ENCODE measurements at places on chromosomes 3 and 15. TPM values are rescaled to one million over a fixed set of nuclear protein-coding genes. Genes with fewer than 3 reads are reported as not detected.

The SLC27A2 gene
- 1.6 TPM for total RNA-seq

DNA sequence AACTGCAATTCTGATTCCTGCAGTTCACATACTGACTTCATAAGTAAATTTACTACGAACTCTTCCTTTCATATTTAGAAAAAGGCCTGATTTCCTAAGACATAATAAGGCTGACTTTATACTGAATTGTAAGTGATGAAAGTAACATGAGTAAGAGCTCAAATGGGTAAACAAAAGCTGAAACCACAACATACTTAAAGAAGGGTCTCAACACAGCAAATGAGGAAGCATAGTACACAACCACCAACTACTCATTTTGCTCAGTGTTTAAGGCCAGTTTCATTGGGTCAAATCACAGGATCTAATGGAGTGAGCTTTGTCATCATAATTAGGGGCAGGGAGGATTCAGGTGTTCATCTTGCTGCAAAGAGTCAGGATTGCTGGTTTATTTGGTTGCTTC is 81.4 kb downstream of the SETD2 start:
- no peak for DNase-seq

The DOCK3 gene
- 2.0 TPM for total RNA-seq

DNA sequence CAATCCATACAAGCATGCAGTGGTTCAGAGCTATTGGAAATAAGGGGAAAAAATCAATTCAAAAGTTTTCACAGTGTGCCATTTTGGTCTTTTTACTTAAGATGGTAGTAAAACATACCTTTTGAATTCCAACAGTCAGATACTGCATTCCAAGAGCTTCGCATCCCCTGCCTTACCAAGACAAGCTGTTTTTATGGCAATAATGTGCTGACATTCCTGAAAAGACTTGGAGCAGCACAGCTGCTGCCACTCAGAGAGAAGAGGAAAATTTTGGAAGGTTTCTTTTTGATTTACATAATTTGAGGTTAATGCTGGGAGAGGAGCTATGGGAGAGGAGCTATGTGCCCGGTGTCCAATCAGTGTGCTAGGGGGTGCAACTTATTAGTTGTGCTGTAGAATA is 148.3 kb downstream of the FEZF2 start:
- no peak for DNase-seq

DNA sequence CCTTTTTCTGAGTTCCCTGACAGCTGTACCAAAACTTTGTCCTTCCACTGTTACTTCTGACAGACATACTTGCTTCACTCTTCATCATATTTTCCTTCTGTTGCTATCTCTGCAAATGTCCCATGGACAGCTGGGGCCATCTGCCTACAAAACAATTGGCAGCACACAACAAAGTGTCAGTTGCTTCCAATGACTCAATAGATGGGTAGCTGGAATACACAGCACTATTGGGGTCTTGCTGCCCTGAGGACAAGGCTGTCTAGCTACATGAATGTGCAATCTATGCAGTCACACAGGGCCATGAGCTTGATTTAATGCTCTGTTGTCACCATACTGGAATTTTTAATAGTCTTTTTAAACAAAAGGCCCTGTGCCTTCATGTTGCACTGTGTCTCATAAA is 192.8 kb downstream of the DTWD1 start:
- DNase-seq, result no peak

GRCh38 chr3:170256597-170256996 is 34.4 kb downstream of the PRKCI start:
- DNase-seq, result no peak

The SLCO2A1 gene
- 2.4 TPM for total RNA-seq

DNA sequence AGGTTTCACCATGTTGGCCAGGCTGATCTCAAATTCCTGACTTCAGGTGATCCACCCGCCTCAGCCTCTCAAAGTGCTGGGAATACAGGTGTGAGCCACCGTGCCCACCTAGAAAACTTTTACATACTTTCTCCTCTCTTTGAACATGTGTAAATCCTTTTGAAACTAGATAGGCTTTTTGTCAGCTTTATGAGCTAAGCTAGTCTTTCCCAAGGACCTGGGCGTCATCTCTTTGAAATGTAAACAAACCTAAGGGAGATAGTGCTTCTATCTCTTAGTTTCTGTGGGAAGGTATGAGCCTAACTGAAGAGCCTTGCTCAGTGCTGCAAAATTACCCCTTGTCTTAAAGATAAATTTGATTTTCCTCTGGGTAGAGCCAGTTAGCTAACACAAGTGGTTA is 4.8 kb downstream of the CX3CR1 start:
- no peak for DNase-seq

DNA sequence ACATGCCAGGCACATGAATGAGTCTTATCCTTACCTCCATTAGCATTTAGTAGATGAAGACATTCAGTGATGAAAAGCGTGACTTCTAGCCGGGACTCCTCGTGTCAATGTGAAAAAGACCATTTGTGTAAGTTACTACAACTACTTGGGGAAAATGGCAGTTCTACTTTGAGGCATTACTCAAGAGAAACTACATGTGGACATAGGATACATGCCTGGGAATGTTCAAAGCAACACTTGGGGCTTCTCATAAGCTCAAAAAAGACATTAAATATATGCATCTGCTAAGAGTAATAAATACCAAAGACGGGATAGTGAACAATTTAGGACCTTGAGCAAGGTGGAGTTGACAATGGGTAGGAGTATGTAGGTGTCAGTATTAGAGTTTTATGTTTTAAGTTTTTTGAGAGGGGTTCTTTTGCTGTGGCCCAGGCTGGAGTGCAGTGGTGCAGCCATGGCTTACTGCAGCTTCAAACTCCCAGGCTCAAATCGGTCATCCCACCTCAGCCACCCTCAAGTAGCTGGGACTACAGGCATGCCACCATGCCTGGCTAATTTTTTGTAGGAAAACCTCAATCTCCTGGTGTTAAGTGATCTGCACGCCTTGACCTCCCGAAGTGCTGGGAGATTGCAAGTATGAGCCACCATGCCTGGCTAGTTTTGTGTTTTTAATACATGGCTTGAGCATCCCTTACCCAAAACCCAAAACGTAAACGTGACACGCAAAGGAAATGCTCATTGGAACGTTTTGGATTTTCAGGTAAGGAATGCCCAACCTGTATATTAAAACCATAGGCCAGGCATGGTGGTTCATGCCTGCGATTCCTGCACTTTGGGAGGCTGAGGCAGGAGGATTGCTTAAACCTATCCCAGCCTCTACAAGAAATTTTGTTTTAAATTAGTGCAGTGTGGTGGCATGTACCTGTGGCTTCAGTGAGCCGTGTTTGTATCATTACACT is 3.9 kb downstream of the RPLP1 start:
- DNase-seq, result no peak

GRCh38 chr15:33211176-33211808 is 16.8 kb upstream of the FMN1 start:
- no peak for DNase-seq

DNA sequence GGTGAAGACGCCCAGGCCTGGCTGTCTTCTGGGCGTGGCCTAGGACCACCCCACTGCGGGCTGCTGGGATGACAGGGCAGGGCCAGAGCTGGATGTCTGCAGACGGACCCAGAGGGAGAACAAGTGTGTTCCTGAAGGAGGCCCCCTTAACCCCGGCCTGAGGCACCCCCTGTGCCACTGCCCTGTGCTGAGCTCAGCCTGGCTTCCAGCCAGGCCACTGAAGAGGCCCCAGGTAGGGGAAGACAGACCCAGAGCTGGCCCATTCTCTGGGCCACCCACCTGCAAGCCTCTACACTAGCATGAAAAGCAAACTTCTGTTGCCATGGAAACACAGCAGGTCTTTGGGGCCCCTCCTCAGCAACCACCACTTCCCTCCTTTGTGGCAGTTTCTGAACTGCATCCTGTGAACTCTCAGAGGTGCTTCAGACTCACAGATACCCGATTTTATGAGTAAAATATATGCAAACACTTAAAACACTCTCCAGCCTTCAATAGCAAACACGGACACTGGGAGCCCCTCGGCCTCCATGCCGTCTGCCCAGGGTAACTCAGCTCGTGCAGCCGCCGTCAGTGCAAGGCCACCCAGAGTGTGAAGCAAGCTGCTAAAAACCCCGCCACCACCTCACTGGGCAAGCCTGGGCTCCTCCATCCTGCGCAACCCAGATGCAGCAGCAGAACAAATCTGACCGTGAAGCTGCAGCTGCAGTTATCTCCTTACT is 42.5 kb downstream of the CMTM6 start:
- peak; percentile 93 for DNase-seq

GRCh38 chr3:78844307-78844706 is 923.5 kb downstream of the ROBO1 start:
- DNase-seq, result no peak

DNA sequence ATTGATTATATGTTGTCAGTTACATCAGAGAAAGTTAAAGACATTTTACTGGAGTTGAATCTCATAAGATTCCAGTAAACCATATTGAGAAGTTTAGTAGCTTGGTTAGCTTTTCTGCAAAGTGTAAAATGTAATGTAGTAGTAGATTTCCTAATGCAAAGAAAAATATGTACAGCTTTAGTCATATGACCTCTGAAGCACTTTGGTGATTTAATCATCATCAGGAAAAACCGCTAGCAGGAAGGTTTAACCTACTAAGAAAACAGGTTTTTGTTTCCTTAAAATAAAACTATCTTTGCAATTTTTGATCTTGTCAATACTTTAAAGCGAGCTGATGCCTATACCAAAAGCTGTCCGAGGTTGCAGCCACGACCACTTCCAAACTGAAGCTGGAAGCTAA is 364.6 kb upstream of the ZNF385D start:
- no peak for DNase-seq

GRCh38 chr3:126116526-126116925 is 32.6 kb upstream of the SLC41A3 start:
- no peak for DNase-seq

- no peak for DNase-seq
These were observed 94.8 kb downstream of the ABHD5 start for GRCh38 chr3:43785551-43785950.

GRCh38 chr3:129006864-129007263 is 5.8 kb downstream of the EFCC1 start:
- no peak for DNase-seq

DNA sequence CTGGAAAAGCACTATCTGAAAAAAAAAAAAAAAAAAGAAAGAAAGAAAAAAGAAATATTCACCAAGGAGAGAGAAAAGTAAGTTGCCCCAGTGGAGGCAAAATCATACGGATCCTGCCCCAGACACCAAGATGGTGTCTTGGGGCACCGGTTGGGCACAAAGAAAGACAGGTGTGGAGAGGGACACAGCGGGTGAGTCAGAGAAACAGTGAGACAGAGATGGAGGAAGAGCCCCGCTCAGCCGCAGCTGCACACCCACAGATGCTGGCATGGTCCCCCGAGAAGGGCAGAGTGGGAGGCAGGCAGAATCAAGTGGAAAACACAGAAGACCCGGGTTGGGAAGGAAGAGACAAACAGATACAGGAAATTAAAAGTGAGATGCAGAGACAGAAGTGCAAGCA is 129.7 kb upstream of the SMAD3 start:
- no peak for DNase-seq

The MYRIP gene
- 7.8 TPM for total RNA-seq

The PLIN1 gene
- not detected for total RNA-seq

DNA sequence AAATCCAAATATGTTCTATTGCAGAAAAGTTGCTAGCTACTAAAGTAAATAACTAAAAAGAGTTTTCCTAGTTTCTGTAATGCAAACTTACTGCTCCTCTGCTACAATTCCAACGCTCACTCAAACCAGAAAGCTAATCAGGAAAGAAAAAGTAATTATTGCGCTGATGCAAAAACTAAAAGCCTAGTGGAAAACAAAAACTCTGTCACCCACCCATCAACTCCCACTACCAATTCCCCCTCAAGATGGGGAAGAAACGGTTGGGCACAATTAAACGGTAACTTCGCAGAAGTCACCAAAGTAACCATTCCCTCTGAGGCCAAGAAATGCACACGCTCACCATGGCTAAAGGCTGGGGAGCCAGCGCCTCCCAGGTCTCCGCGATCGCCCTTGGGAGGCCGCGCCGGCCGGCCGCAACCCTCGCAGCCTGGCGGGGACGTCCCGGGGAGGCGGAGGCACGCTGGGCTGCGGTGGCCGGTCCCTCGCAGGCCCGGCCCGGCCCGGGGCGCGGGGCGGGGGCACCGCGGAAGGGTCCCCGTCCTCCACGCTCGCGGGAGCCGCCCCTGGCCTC is 684 bp downstream of the SLTM start:
- peak; percentile 61 for DNase-seq

DNA sequence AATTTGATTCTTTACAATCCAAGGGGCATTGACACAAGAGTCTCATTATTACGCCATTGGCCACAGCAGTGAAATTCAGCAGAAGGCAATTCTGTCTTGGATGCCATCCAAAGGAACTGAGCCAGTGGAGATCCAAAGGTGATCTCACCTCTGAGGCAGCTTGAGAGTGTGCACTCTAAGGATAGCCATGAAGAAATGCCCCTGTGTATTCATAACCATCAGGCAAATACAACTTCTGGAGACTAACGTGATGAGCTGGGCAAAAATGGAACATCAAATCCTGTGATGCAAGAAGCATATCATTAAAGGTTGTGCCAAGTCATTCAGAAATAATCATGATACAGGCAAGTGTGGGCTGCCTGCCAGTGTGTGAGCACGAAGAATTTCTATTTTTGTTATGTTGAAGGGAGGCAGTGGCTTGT is 41.4 kb downstream of the ROBO2 start:
- no peak for DNase-seq

The MYEF2 gene
- total RNA-seq, result 15.0 TPM

GRCh38 chr3:129576514-129577352 is 29.7 kb downstream of the PLXND1 start:
- DNase-seq, result no peak

DNA sequence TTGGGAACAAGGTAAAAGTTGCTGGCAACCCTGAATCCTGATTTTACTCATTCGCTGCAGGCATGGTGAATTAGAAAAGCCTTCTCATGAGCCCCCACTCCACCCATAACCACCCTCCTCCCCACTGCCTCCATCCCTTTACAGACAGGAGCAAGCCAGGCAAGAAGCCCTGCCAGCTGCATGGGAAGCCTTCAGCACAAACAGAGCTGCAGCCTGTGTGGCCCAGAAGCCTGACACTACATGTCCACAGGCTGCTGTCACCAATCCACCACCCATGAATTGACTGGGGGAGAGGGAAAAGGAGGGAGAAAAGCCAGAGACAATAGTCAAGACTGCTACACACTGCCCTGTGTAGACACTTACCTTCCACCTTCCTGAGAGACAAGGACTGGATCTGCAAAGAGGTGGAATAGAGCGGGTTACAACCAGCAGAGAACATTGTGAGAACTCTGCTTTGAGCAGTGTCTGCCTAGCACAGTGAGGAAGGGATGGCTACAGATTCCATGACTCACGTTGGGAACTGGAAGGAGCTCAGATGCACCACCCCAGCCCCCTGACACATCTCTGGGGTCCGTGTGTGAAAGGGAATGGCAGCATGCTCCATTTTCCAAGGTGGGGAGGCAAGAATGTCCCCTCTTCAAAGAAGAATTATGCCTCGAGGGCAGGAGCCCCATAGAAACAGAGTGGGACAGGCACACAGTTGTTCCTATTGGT is 33.9 kb downstream of the DZIP1L start:
- DNase-seq, result no peak

Measured in H7 (cell line).